ENCODE measurements at places on chromosomes 5 and 9. TPM values are rescaled to one million over a fixed set of nuclear protein-coding genes. Genes with fewer than 3 reads are reported as not detected.
A peak's percentile ranks its signal among the peaks of the same experiment; 100 is the strongest.

GRCh38 chr5:138853132-138853531 is 22.0 kb downstream of the LRRTM2 start:
- DNase-seq: no peak
- no peak overlapping the region for H3K4me3 ChIP-seq
- H3K4me1 ChIP-seq: no peaks in the 10 kb centered on the region
- H3K36me3 ChIP-seq: no peaks in the 10 kb centered on the region

GRCh38 chr5:111973961-111974360 is 217.0 kb upstream of the NREP start:
- no peaks in the 10 kb centered on the region for H3K36me3 ChIP-seq
- no peak overlapping the region for H3K4me3 ChIP-seq
- H3K27ac ChIP-seq: no peak overlapping the region
- H3K4me1 ChIP-seq: no peaks in the 10 kb centered on the region
- no peak for DNase-seq
- H3K27me3 ChIP-seq: no peaks in the 10 kb centered on the region

DNA sequence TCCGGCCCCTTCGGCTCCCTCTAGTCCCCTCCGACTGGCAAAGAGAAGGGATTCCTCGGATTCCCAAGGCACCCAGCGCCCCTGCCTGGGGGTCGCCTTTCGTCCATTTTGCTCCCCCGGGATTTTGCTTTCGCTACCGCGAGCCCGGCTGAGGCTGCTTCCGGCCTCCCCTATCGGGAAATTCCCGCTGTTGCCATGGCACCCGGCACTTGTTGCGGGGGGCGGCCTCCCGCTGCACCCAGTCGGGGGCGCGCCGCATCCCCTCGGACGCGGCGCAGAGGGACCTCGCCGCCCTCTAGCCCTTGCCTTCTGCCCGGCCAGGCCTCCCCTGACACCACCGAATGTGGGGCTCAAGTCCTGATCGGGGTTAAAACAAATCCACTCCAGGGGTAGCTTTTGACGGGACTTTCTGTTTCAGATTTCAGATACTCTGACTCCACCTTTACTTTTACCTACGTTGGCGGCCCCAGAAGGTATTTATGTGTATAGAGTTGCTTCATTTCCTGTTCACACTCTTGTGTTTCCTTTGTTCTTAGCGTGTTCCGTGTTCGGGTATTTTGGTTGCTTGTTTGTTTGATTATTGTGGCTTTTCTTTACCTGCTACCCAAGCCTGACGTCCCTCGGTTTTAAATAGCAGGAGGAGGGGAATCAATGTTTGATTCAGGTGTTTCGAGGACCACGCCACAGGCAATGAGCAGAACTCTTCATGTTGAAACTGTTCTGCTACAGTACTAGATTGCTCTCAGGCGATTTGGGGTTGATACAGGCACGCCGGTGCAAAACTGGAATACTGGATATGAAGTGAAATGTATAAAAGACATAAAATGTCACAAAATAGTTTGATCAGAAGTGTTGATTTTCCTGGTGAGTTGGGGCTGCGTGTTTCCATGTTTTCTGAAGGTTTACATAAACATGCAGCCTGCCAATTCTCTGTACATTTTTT is 1.5 kb downstream of the PARP8 start:
- peak overlapping the region; percentile 99 for H3K27ac ChIP-seq
- H3K36me3 ChIP-seq: no peaks in the 10 kb centered on the region
- peak overlapping the region; percentile 76 for H3K4me3 ChIP-seq
- H3K4me1 ChIP-seq: peaks cover 29% of the 10 kb centered on the region

TTC16 gene
- polyA plus RNA-seq: 0.33 TPM

- H3K27ac ChIP-seq: no peak overlapping the region
- no peak for DNase-seq
- H3K4me3 ChIP-seq: no peak overlapping the region
These were observed 158.1 kb downstream of the MLLT3 start for GRCh38 chr9:20464242-20464641.

- H3K4me3 ChIP-seq: no peak overlapping the region
- no peaks in the 10 kb centered on the region for H3K36me3 ChIP-seq
- H3K27me3 ChIP-seq: no peaks in the 10 kb centered on the region
- H3K4me1 ChIP-seq: no peaks in the 10 kb centered on the region
- no peak for DNase-seq
These were observed 338.9 kb downstream of the CDH12 start for GRCh38 chr5:22514231-22514630.

SH3GL2 gene
- not detected for polyA plus RNA-seq

LRRTM2 gene
- polyA plus RNA-seq: 0.01 TPM

DNA sequence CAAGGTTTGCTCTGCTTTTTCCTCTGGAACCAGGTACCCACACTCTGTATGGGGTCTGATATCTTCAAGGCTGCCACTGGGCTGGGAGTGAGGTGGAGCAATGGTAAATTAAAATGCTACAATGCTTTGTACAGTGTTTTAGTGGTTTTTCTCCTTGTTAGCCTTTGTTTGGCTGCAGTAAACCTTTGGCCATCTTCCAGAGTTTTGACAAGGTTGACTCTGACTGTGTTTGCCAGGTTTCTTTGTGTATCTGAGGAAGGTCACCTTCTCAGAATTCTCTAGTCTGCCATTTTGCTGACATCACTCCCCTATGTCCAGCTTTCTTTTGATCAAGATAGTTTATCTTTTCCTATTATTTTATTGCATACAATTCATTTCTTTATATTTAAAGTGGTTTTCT is 11.2 kb downstream of the SPATA31D1 start:
- no peaks in the 10 kb centered on the region for H3K27me3 ChIP-seq
- H3K4me1 ChIP-seq: peaks cover 7% of the 10 kb centered on the region
- no peak overlapping the region for H3K4me3 ChIP-seq
- H3K27ac ChIP-seq: no peak overlapping the region

CATSPER3 gene
- polyA plus RNA-seq: 1.3 TPM

ANKRD55 gene
- 0.07 TPM for polyA plus RNA-seq

DNA sequence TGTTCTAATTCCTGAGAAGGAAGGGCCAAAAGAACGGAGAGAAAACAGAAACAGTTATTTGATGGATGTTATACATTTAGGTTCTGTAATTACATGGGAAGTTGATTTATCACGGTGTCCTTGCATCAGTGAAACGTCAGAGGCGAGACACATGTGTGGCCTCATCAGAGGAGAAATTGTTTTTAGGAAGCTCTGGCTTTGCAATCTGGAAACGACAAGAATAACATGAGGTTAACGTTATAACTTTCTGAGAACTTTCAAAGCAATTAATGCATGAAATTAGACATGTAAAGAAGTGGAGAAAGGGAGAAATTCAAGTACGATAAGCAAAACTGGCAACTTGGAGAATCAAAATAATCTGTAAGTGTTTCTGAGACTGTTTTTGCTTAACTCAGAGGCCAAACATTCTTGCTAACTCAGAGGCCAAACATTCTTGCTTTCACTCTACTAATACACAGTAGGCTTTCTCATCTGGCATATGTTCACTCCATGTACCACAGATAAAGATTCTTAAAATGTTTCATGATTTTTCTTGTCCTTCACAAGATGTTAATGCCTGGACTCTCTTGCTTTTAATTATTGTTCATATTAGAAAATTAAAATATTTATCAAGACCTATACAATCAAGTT is 933.0 kb downstream of the TLE4 start:
- H3K27ac ChIP-seq: no peak overlapping the region
- H3K4me3 ChIP-seq: no peak overlapping the region
- DNase-seq: no peak

DNA sequence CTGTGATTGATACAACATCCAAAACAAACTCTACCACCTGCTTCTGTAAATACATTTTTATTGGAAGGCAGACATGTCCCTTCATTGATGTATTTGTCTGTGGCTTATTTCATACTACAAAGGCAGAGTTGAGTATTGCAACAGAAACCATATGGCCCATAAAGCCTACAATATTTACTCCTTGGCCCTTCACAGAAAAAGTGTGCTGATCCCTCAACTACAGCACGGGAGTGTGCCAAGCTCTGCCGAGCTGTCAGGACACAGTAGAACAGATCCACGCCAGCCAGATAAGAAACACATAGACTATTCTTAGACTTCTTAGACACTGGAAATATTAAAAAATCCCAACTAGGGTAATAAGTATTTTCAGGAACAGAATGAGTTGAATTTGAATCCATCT is 13.2 kb downstream of the TICAM2 start:
- DNase-seq: no peak
- no peaks in the 10 kb centered on the region for H3K27me3 ChIP-seq
- no peak overlapping the region for H3K4me3 ChIP-seq
- H3K36me3 ChIP-seq: no peaks in the 10 kb centered on the region

DNA sequence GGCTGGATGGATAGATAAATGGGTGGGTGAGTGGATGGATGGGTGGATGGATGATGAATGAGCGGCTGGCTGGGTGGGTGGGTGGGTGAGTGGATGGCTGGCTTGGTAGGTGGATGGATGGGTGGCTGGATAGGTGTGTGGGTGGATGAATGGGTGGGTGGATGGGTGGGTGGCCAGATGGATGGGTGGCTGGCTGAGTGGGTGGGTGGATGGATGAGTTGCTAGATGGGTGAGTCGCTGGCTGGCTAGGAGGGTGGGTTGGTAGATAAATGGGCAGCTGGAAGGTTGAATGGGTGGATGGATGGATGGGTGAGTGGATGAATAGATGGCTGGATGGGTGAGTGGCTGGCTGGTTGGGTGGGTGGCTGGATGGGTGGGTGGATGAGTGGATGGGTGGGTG is 27.9 kb upstream of the CEP72 start:
- no peak for DNase-seq
- H3K4me1 ChIP-seq: no peaks in the 10 kb centered on the region
- H3K36me3 ChIP-seq: no peaks in the 10 kb centered on the region
- H3K27me3 ChIP-seq: peaks cover 7% of the 10 kb centered on the region

DNA sequence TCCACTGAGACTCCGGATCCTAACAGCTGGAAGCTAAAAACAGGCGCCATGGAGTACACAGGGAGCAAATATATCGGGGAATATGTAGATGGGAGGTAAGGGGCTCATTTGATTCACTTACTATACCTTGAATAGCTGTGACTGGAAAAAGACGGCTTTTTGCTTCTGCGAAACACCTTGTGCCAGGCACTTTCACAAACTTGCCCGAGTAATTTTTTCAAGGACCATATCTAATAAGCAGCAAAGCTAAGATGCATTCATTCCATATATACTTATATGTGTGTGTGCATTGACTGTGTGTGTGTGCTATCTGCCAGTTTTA is 178 bp downstream of the MORN5 start:
- no peaks in the 10 kb centered on the region for H3K36me3 ChIP-seq
- peaks cover 21% of the 10 kb centered on the region for H3K27me3 ChIP-seq
- no peak for DNase-seq
- no peak overlapping the region for H3K4me3 ChIP-seq
- peaks cover 9% of the 10 kb centered on the region for H3K4me1 ChIP-seq
